Mucosa of descending colon (tissue), 3 donors: ENCODE measurements at places on chromosomes 4 and X. TPM values are rescaled to one million over a fixed set of nuclear protein-coding genes. Genes with fewer than 3 reads are reported as not detected.

DNA sequence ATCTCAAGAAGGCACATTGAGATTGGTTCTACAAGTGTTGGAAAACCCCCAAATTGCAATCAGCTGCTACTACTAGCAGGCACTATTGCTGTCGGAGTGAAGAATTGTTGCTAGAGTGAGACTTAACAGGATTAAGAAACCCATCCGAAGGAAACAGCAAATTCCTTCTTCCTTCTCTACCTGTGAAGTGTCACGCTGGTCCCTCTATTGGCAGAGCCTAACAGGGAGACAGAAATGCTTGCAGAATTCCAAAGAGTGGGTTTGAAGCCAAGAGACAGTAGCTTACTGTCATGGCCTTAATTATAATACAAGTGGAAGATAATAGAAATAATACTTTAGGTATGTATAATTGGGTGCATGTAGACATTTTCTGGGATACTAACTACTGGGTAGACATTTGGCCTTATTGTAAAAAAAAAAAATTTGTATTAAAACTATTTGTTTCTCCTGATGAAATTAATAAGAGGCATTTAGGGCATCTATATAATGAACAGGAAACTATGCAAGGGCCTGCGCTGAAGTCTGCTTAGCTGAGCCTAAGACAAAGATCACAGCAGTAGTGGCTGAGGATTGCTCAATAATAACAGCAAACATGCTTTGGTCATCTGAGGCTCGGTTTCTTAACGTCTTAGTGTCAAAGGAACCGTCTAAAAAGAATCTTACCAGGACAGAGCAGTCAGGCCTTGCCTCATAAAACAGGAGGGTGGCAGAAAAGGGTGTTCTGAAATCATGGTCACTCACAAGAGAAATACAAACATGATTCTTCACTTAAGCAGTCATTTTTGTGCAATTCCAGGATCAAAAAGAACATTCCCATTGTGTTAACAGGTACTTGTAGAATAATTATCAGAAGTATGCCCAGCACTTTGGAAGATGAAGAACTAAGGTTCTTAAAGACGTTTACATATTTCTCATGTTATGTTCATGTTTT lies 40.8 kb downstream of the FAM241A start:
- DNase-seq = no peak

GRCh38 chr4:6298852-6299251 lies 29.2 kb downstream of the WFS1 start:
- DNase-seq = no peak

GRCh38 chrX:148380650-148381561 lies 119.5 kb upstream of the AFF2 start:
- no peak for DNase-seq

DNA sequence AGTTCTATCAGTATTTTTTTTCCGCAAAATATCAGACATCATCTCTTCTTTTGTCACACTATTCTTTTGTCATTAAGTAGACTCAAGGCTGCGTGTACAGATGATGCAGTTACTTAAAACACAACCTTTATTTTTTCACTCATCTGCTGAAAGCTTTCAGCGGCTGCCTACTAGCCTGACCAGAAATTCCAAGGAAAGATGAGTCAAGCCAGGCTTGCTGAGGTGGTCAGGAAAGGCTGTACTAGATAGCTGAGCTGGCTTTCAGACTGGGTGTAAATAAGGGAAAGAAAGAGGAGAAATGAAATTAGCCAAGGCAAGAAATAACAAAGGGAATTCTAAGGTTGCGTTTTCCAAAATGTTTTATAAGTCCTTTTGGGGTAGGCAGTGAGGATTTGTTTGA lies 17.9 kb downstream of the STK26 start:
- no peak for DNase-seq

- DNase-seq = no peak
These were observed 134.0 kb downstream of the MGST2 start for GRCh38 chr4:139799615-139800014.

DNA sequence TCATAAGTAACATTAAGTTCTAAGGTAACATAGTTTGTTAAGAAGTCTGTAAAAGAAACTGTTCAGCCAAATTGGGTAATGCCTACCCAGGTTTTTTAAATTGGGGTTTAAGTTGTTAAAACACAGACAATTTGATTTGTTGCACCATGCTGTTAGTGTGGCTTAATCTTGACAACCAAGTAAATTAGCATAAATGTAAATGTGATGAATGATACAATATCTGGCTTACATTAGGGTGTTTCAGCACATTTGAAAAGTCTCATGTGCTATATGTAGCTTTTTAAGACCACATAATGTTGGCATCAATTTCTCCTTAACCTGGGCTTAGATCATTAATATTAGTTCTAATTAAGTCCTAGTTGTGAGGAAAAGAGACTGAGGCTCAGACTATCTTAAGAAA lies 72.4 kb upstream of the SMARCA5 start:
- DNase-seq = no peak

GRCh38 chr4:16466581-16466980 lies 240.3 kb upstream of the TAPT1 start:
- no peak for DNase-seq

DNA sequence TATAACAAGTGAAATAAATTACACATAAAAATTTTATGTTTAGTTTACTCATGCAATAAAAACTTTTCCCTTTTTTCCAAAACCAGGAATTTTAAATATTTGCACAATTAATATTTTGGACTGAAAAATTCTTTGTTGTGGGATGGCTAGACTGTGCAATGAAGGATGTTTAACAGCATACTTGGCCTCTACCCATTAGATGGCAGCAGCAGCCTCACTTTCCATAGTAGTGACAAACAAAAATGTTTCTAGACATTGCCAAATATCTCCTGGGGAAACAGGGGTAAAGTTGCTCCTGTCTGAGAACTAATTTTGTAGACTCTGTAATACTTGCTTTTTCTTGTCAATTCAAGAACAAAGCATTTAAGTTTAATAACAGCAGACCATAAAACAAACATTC lies 49.8 kb downstream of the SCLT1 start:
- no peak for DNase-seq

DNA sequence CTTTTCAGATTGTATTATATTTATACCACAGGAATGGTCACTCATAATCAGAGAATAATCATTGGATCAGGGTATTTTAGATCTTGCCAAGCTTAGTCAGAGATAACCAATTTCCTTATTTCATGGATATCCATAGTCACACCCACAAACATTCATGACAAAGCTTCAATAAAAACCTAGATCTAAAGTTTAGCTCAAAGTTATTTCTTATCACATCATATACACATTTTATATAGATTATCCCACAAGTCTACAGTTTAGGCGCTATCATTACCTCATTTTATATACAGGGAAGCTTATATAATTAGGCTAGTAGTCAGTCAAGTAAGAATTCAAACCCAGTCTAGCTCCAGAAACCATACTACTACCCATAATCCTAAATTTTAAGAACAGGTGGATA lies 82.3 kb downstream of the SLC10A7 start:
- no peak for DNase-seq

- DNase-seq = no peak
These were observed 5.7 kb downstream of the ZNF275 start for GRCh38 chrX:153339662-153340061.

The LIMCH1 gene
- total RNA-seq = 9.6 TPM

The GRIA2 gene
- total RNA-seq = 1.7 TPM
